Stimulated activated CD4-positive, alpha-beta T cell treated with anti-CD3 and anti-CD28 coated beads, Interleukin-1b, Interleukin-23, amount 100 ng/mL, for 1 hour (primary cell): ENCODE measurements at places on chromosomes 7 and 10.

DNA sequence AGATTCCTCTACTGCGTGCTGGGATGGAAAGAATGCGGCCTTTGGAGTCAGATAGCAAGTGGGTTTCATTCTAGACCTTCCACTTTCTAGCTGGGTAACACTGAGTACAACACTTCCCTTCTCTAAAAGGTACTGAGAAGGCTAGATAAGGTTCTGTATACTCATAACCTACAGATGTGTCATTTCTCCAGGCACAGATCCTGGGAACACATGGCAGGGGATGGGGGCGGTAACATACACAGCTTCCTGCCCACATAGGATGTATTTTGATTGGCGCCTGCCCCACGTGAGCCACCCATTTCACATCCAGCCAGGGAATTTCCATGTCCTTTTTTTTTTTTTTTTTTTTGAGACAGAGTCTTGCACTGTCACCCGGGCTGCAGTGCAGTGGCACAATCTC is 31.8 kb downstream of the KLRG2 start:
- no peak for DNase-seq

- no peak for DNase-seq
Measured at GRCh38 chr7:8232999-8233847, 28.7 kb downstream of the ICA1 start.

- no peak for DNase-seq
Measured at GRCh38 chr10:24414597-24414996, 205.7 kb downstream of the KIAA1217 start.

GRCh38 chr10:67852761-67853160 is 14.8 kb upstream of the DNAJC12 start:
- DNase-seq = no peak

- DNase-seq = no peak
Measured at GRCh38 chr7:107889992-107890391, 991 bp upstream of the DLD start.

DNA sequence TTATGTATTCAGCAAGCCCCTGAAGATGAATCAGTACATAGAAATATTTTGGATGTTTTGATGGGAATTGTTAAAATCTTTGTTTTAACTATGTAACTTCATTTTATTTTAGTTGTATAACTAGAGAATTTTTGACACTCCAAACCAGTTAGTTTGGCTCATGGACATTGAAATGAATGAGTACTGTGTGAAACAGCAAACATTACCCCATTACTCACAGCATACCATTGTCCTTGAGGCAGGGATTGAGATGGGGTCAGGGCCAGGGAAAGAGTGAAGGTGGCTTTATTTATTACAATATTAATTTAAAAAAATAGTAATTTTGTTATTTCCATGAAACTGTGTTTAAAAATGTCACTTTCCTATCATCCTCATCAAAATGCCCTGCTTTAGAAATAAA is 4.8 kb upstream of the BMPER start:
- no peak for DNase-seq

- DNase-seq = no peak
Measured at GRCh38 chr10:7287377-7287776, 123.5 kb downstream of the SFMBT2 start.

- no peak for DNase-seq
Measured at GRCh38 chr10:58622246-58622645, 109.6 kb downstream of the BICC1 start.

DNA sequence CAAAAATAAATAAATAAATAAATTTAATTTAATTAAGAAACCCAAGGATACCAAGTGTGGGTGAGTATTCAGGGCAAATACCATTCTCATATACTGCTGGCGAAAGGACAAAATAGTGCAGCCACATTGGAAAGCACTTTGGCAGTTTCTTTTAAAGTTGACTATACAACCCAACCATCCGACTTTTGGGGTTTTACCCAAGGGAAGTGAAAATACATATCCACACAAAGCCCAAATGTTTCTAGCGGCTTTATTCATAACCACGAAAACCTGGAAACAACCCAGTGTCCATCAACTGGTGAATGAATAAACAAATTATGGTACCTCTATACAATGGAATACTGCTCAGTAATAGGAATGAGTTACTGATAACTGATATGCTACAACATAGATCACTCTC is 36.2 kb upstream of the OGDHL start:
- DNase-seq = no peak

DNA sequence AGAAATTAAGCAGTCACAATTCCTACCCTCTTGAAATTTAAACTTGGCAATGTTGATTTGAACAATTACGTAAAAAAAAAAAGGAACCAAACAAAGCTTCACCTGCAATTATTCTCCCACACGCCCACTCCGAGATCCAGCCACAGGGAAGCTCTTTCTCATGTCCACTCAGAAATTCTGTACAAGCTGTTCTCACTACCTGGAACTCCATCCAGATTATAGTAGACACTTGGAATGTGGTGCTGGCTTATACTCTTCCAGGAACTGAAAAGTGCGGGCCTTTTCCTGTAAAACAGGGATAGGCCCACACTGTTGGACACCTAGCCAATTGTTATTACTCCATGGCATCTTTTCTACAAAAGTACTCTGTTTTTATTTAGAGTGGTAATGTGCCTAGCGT is 20.3 kb upstream of the TOMM7 start:
- no peak for DNase-seq

DNA sequence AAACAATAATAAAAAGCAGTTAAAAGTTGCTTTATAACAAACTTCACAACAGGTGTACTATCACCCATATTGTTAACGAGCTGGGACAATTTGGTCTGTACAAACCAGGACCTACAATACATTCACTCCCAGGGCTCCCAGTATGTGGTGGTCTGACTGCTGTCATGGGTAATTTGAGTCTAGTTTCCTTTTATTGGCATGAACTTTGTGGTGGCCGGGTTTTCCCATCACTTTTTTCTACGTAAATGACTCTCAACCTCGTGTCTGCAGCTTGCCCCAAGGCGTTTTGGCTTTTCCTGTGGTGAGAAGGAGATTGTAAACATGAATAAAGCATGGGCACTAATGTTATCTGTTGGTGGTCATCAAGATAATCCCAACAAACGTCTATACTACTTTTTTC is 118.7 kb upstream of the CDK6 start:
- no peak for DNase-seq

- DNase-seq = no peak
Measured at GRCh38 chr10:43205681-43206390, 61.0 kb downstream of the RASGEF1A start.

DNA sequence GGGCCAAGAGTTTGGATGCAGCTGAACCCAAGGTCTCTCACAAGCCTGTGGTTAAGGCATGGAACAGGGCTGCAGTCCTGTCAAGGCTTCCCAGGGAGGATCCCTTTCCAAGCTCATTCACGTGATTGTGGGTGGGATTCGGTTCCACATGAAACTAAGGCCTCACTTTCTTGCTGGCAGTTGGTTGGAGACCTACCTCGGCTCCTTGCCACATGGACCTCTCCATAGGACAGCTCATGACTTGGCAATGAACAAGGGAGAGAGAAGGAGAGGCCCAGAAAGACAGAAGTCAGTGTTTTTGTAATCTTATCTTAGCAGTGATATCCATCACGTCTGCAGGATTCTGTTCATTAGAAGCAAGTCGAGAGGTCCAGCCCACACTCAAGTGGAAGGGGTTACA is 583.8 kb downstream of the LRMDA start:
- no peak for DNase-seq

GRCh38 chr7:158263110-158263963 is 324.3 kb downstream of the PTPRN2 start:
- no peak for DNase-seq

GRCh38 chr10:11035301-11035991 is 17.8 kb downstream of the CELF2 start:
- DNase-seq = no peak

DNA sequence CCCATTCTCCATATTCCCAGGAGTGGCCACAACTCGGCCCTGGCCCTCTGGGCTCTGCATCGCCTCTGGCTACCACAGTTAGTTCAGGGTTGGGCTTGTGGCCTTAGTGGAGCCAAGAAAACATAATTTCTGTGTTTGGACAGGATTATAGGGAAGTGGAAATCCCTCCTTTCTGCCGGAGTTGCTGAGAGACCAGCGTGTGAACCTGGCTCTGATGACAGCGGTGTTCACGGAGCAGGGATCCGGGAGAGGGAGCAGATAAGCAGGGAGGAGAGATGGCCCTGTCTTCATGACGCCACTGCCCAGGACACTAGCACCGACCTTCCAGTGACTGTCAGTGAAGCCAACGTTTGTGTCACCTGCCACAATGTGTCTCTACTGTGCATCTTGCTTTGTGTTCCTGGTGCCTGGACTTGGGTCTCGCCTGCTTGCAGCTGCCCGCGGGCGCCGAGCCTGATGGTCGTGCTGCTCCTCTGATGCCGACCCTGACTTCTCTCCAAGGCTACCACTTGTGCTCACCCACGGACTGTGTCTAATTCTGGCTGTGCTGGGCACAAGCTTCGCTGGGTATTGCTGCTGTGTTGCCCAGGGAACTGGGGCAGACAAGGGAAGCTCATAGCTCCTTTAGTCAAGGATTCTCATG is 67.0 kb upstream of the VIPR2 start:
- no peak for DNase-seq

DNA sequence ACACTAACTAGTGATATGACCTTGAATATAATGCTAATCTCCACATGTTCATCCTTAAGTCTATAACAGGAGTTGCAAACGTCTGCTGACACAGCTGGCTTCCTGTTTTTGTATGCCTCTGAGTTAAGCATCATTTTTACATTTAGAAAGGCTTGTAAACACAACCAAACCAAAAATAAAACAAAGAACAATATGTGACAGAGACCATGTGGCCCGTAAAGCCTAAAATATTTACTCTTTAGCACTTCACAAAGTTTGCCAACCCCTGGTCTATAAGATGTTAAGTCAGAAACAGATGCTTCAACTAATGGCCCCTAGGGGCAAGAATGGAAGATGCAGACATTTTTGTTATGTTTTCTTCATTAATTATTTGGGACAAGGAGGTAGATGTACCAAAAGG is 109.3 kb downstream of the CPEB3 start:
- no peak for DNase-seq

GRCh38 chr7:47233996-47234395 is 347.9 kb downstream of the TNS3 start:
- DNase-seq = no peak

GRCh38 chr10:7484456-7485243 is 73.8 kb upstream of the SFMBT2 start:
- DNase-seq = peak; percentile 30

DNA sequence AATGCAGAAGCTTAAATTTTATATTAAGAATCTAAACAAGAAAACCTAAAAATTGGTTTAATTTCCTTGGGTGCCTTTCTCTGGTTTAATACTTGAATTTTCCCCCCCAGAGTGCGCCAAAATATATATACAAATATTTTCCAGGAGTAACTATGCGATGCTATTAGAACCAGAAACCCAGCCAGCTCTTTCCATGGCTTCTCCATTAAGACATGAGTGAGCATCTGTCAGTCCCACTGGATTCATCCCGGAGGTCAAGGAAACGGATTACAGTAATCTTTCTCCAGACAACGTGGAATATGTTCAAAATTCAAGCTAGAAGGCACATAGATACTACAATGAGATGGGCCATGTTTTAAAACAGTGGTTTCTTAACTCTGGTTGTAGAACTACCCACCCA is 148.8 kb downstream of the TAX1BP1 start:
- DNase-seq = no peak

- DNase-seq = no peak
Measured at GRCh38 chr7:2596464-2597272, 35.1 kb upstream of the TTYH3 start.

GRCh38 chr10:86091216-86091615 is 275.4 kb downstream of the GRID1 start:
- DNase-seq = no peak

DNA sequence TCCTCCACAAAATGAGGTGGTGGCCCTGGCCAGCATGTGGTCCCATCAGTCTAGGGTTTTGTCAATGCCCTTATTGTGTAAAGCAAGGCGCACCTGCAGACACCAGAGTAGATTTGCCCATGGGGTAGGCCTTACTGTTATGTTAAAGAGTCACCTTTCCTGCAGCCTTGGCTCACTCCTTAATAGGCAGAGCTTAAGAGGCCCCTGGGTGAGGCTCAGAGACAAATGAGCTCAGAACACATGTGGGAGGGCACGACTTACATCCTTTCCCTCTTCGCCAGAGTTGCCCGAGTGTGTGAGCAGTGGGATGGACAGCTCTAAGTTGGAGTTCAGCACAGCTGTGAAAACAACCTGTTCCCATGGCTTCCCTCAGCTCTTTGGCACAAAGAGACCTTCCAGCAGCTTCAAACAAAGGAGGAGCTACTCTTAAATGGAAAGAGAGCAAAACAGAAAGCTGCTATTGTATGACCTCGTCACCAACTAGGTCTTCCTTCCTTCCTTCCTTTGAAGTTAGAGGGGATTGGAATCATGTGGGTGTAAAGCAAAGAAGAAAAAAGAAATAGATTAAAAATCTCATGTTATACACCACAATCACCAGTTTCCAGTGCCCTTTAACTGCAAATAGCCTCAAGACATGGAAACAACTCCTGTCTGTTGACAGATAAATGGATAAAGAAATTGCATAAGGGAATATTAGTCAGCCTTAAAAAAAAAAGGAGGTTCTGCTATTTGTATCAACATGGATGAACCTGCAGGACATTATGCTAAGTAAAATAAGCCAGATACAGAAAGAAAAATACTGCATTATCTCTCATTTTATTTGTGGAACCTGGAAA is 11.9 kb upstream of the XPNPEP1 start:
- no peak for DNase-seq

DNA sequence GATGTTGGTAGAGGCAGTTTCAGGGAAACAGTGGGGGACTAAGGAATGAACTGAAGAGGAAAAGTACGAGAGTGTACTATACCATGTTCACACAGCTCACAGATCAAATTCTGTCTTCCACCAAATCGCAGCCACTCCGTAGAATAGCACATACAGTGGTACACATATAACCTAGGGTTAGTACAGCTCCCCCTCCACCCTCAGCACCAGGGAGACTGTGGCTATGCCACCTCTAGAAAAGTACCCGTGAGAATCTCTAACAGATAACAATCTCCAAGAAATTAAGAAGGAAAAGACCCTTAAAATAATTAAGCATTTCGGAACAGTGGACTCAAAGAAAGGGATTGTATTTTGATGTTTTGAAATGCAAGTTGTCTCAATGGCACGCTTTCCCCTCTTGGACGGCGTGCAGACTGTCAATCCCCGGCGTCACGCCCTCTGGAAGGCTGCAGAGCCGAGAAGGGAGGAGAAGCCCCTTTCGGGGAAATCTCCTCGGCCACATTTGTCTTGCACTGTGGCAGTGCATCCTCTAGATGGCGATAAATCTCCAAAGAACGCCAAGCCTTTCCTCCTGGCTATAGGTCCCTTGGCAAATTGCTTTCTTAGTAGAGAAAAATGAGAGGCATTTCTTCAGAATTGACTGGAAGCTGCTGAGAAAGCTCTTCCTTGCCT is 345.0 kb downstream of the REEP3 start:
- DNase-seq = peak; percentile 16
